Activated CD4-positive, CD25-positive, alpha-beta regulatory T cell (primary cell): ENCODE measurements at places on chromosomes 4 and X.

DNA sequence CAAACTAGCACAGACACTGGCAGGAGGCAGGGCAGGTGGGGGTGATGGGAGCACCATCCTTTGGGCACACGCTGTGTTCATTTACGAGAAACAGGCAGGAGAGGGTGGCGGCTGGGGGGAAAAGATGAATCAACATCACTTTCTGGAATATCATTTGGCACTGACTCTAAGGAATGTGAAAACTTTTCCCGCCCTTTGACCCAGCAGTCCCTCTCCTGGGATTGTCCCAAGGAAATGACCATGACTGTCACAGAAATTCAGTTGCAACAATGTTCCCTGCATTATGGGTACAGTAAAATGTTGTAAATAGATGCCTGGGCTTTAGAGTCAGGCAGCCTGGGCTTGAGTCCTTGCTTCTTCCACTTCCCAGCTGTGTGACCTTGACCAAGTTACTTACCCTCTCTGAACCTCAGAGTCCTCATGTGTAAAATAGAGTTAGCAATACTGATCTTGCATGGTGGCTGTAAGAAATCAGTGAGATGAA is 58.6 kb downstream of the ABLIM2 start:
- DNase-seq: no peak

GRCh38 chr4:163620738-163621137 is 126.2 kb downstream of the TMA16 start:
- DNase-seq: no peak

DNA sequence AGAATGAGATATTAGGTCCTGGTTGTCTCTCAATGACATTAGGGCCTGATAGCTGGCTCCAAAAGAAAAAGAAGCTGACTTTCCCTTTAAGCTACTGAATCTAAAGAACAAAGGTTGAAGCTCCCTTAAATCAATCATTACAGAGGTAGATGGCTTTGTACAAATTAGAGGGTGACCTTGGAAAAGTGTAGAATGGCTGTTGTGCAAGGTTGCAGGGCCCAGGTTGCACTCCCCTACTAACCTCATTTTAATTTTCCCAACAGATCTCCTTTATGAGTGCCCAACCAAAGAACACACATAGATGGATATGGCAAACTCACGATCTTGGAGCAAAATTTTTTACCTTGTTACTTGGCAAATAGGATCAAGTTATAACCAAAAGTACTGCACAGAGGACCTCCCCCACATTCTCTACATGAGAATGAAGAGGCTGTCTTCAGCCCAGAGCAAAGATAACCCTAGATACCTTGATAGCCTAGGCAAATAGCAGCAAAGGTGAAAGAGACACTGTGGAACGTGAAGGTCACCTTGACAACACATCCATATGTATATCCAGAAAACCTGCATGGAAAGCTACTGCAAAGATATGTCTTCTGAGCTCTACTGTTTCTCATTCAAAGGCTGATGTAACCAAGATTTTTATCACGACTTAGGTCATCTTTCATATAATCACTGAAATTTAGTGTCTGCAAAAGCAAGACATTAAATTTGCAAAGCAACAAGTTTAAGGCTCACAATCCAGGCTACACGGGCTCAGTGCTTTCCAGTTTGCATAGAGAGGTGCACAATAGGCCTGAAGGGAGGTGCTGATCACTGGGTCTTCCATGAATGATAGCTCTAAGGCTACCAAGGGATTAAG is 23.0 kb downstream of the KLB start:
- DNase-seq: no peak

DNA sequence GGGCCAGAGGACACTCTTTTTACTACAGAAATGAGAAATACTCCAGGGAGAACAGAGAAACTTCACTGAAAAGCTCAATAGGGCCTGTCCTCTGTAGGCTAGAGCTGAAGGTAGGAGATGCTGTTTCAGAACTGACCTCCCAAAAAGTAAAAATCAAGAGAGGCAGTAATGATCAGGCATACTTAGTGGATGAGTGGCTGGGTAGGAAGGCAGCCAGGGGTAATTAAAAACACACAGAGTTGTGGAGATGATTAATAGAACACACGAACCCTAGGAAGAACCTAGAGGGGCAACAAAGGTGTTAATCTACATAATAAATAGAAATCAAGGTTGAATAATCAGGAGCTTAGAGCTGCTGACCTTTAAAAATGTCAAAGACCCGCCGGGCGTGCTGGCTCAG is 582.4 kb upstream of the ADGRL3 start:
- DNase-seq: no peak

- DNase-seq: no peak
Measured at GRCh38 chrX:139692506-139692849, 15.5 kb downstream of the MCF2 start.

DNA sequence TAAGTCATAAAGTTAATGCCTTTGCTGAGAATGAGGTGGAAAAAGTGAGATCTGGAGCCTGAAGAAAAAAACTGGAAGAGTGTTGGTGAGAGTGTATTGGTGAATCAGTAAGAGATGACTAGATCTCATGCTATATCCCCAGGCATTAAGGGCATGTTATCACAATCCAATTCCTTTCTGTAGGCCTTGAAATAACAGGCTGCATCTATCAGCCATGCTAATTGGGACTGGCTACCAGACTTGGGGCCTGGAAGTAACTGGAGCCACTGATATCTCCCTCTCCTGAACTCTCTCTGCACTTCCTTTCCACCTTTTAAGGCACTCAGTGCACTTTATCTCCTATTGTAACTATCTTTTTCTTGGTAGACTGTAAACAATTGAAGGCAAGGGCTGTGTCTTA is 88.8 kb upstream of the HPRT1 start:
- no peak for DNase-seq

- DNase-seq: no peak
Measured at GRCh38 chr4:151665785-151666127, 95.1 kb downstream of the GATB start.
